ENCODE measurements at places on chromosomes 1 and 21.
A peak's percentile ranks its signal among the peaks of the same experiment; 100 is the strongest.

DNA sequence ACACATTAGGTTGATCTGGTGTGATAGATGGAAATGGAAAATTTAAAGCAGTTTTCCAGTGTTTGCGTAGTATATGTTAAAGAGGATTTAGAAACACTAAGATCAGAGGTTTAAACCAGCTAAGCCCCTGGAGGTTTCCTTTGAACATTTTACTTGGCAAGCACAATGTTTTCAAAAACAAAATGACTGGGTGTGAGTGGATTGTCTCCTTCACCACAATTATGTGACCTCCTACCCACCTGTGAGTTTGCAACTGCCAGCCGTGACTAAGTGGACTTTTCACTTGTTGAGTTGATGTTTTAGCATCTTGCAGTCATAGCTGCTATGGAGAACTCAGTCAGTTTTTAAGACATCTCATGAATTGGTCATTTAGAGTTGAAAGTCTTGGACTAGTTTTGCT lies 4.7 kb downstream of the CCDC190 start:
- DNase-seq, result no peak

- DNase-seq, result no peak
Observed at GRCh38 chr1:37073152-37073853, 39.0 kb upstream of the GRIK3 start.

DNA sequence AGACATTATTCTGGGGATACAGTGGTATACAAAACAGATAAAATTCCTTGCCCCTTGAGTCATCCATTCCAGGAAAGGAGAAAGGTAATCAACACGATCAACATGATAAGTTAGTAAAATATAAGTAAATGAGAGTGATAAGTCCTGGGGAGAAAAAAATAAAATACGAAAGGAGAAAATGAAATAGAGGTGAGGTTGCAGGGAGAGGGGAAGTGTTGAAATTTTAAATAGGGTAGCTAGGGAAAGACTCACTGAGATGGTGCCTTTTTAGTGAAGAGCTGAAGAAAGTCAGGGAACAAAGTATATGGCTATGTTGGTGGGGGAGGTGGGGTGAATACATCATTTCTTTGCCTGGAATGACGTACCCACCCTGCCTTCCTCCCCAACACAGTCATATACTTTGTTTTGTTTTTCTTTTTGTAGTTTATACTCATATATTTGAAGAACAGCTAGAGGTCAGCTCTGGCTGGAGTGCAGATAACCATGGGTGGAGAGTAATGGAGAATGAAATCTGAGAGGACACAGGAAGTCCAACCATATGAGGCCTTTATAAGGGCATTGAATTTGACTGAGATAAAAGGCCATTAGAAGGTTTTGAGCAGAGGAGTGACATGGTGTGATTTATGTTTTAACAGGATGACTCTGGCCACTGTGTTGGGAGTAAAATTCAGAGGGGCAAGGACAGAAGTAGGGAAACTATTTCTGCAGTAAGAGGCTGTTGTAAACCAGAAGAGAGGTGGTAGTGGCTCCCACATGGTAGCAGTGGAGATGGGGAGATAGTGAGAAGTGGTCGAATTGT lies 54.8 kb downstream of the OSBPL9 start:
- no peak for DNase-seq

DNA sequence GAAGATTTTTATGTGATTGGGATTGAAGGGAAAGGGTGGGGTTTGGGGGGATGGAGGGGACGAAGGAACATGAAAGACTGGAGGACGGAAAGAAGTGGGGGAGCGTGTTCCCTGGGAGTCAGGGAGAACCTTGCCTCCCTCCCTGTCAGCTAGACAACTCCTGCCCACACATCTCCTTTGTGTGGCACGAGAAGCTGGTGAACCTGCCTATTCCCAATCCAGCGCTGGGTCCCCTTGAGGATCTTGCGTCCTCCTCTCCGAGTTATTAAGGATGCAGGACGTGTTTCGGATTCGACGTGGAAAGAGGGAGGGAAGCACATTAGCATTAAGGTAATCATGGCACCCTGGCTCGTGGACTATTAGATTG lies 1.4 kb downstream of the LRRC7 start:
- DNase-seq, result peak; percentile 40

DNA sequence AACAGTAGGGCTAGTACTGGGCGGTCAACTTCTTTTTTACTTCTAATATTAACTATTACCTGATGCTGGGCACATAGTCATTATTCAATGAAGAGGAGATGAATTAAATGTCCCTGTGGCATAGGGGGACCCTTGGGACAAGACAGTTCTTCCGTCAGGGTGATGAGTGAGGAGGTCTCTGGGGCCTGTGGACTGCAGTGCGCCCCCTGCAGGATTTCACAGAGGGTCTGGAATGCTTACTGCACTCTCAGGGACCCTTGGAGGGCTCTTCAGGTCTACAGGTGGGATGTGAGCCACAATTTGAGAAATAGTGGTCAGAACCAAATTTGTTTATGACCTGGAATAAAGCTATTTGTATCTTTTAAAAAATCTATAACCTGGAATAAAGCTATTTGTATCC lies 149.4 kb downstream of the FAM78B start:
- no peak for DNase-seq
